ENCODE measurements at places on chromosomes 11 and 22.

GRCh38 chr22:26983311-26983710, 325.9 kb downstream of the MIAT start:
- DNase-seq, result no peak

DNA sequence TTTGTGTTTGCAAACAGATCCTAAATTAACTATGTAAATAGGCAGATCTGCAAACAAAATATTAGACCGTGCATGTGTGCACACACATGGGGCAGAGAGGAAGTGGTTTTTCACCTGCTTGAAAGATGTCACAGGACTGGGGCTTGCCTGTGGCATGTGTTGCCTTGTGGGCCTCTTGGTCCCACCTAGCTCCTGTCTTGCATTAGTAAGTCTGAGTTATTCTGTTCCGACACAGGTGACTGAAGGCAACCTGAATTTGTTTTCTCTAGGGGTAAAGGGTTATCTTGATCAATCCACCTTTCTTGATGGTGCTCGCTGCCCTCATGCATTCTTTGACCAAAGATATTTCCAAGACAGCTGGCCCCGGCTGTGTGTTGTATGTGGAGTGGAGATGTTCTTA, 667.5 kb downstream of the NTM start:
- no peak for DNase-seq

- DNase-seq, result no peak
These were observed 35.2 kb upstream of the USP47 start for GRCh38 chr11:11806586-11806985.

DNA sequence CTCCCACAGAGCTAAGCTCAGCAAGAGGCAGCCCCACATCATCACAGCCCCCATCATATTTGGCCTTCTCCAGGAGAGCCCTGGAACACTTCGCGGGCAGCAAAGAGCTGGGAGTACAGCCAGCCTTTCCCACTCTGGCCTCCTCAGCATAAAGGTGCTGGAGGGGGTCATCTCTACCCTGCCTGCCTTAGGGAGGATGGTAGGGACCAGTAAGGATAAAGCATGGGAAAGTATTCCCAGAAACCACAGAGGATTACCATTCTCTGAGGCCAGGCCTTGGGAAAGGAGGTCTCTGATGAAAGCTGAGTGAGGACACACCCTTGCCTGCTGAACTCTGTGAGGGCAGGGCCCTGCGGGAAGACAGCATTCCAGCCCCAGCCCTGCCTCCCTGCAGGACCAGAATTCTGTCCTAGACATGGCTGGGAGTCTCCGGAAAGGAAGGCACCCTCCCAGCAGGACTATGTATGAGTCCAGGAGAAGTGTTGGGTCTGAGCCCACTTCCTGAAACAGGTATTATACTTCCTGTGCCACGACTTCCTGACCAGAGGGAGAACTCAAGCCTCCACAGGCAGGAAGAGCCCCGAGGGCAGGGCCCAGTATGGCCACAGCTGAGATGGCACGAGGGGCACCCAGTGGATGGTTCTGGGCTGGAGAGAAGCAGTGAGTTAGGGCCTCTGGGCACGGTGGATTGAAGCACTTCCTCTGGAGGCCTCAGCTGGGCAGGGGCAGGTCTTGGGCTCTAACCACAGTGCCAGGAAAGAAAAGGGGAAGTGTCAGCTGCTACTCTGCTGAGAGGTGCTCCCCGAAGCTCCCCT, 12.9 kb upstream of the CASTOR1 start:
- DNase-seq, result no peak

GRCh38 chr11:128843198-128843785, 23.8 kb downstream of the KCNJ1 start:
- no peak for DNase-seq

GRCh38 chr22:37137903-37138665, 11.6 kb downstream of the IL2RB start:
- DNase-seq, result no peak

DNA sequence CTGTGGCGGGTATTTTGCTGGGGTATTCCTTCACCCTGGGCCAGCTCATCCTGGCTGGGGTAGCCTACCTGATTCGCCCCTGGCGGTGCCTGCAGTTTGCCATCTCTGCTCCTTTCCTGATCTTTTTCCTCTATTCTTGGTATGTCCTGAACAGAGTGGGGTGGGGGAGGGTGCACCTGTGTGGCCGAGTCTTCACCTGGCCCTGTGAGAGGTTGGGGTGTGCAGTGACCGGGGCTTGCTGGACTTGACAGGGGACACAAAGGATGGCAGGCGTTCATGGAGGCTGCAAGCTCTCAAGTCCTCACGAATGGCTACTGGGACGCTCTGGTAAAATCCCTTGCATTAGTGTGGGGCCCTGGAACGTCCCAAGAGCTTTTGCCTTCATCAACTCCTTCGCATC, 39.3 kb downstream of the CAPN1 start:
- DNase-seq, result no peak

GRCh38 chr11:108536783-108537182, 38.6 kb upstream of the POGLUT3 start:
- DNase-seq, result no peak

GRCh38 chr11:9681583-9682372, 17.9 kb downstream of the SWAP70 start:
- DNase-seq, result no peak

DNA sequence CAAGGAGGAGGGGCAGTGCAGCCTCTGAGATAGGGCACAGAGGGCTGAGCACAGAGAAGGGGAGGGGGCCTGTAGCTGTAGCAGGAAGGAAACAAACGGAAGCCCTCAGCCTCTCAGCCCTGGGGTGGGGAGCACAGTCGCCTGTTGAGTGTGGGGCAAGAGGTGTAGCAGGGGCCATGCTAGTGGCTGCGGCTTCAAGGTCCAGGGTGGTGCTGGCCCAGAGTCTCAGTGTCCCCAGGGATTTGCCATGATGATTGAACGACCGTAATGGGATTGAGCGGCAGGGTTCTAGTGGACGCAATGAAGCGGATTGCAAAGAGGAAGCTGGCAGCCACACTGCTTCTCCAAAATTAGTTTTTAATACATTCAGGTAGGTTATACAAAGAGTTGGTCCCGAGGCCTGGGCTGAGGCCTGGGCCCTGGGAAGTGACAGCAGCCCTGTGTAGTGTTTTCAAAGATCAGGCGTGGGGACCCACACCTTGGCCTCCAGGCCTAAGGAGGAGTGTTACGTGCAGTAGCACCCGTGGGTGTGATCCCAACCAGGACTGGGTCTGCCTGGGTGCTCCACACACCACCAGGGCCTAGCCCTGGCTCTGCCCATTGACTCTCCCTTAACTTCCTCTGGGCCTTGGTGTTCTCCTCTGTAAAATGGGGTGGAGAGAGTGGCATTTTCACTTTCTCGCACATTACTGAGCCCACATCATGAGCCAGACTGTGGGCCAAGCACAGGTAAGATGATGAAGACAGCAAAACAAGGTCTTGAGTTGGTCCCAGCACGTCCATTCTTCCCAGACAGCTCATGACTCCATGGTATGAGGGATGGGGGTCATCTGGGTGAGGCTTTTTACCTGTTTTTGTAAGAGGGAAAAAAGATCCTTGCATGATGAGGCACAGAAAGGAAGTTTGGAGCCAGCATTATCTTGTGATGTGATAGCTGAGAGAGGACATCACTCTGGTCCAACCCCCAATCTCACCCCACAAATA, 13.1 kb downstream of the LRRC32 start:
- DNase-seq, result no peak

DNA sequence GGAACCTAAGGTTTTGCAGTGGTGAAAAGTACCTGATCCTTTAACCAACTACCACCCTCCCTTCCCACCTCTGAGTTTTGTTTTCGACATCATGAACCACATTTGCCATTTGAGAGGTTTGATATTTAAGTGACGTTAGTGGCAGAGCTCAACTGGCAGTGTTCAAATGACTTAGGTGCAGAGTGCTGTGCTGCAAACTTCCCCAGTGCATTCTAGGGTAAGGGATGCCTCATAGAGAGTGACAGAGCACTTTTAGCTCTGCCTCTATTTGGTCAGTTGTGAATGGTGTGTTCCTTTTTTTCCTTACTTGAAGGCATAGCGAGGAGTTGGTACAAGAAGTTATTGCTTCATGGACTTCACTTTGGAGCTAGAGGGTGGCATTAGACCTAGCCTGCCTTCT, 9.4 kb downstream of the BMAL1 start:
- DNase-seq, result no peak

DNA sequence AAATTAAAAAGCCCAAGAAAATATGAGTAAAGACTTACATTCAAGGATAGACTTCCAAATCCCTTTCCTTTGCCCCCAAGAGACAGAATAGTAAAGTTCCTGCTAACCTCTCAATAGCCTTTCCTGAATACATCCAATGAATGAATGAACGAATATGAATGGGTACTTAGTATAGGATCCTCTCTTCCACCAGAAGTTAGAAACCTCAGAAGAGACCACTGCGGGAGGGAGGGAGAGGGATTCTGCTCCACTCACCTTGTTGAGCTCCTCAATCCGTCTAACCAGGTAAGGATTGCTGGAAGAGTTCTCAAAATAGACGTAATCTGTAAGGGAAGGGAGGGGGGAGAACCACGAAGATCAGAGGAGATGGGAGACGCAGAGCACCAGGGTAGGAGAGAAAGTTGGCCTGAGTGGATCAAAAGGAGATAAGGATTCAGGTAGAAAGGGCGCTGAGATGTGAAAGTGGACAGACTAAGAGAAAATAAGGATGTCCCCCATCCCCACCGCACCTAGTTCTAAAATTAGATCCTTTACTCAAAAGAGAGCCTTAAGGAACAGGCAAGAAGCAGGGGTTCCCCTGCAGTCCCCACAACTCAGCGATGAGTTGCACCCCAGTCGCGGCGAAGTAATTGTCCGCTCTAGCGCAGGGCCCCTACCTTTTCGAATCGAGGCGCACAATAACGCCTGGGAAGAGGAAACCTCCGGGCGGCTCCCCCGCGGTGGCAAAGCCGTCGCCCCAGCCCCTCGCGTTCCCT, 1.1 kb downstream of the MTA2 start:
- DNase-seq, result no peak

DNA sequence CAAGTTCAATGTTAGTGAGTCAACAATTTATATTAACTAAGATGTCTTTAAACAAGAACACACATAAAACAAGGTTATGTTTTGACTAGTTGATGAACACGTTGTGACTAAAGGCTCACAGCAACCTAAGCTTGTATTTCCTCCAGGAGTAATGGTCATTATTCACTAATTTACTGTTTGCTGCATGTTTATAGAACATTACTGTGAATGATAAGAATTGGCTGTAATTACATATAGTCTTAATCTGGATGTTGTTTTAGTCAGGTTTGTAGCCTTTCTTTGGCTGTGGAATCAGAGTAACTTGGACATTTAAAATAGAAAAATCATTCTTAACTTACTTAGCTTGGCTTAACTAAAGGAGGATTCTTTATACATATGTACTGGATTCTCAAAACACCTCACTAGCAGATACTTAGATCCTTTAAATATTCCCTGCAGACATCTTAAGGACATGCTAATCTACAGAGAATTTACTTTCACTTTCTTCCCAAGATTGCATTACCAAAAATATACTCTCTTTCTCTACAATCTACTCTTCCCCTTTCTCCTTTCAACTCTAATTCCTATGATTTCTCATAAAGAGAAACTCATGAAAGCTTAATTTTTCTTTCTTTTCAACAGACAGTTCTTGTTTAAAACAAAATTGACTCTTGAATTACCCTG, 319.7 kb upstream of the CTSC start:
- DNase-seq, result no peak

- no peak for DNase-seq
These were observed 114.0 kb downstream of the ABTB2 start for GRCh38 chr11:34243600-34244464.

GRCh38 chr22:25637672-25638071, 73.2 kb downstream of the GRK3 start:
- no peak for DNase-seq

DNA sequence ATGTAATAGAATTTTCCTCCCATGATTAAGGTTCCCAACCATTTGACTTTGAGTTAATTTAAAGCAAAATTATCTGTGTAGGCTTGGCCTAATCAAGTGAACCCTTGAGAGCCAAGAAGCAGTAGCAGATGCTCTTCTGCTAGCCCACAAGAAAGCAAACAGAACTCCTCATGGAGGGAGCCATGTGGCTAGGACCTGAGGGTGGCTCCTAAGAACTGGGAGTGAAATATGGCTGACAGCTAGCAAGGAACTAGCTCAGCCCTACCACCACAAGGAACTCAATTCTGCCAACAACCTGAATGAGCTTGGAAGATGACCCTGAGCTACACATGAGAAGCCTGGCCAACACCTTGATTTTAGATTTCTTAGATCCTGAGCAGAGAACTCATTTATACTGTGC, 167.7 kb downstream of the WNT11 start:
- no peak for DNase-seq

- DNase-seq, result no peak
These were observed 53.6 kb downstream of the BCR start for GRCh38 chr22:23233752-23234408.
